ENCODE measurements at places on chromosomes 12 and 14. TPM values are rescaled to one million over a fixed set of nuclear protein-coding genes. Genes with fewer than 3 reads are reported as not detected.

KLHL33 gene
- 1.6 TPM for total RNA-seq

TCL1A gene
- total RNA-seq = 14.1 TPM

ZDHHC22 gene
- 3.2 TPM for total RNA-seq

CLMN gene
- 35.9 TPM for total RNA-seq

RNF212B gene
- total RNA-seq = 5.4 TPM

Measured in testis (tissue), 5 donors.